ENCODE measurements at places on chromosomes 5 and 9.
A peak's percentile ranks its signal among the peaks of the same experiment; 100 is the strongest.

- DNase-seq: no peak
These were observed 14.0 kb downstream of the STARD4 start for GRCh38 chr5:111498346-111498745.

- DNase-seq: no peak
These were observed 126.7 kb downstream of the PRKACG start for GRCh38 chr9:68887232-68887631.

GRCh38 chr5:129245489-129245888 is 150.9 kb downstream of the ISOC1 start:
- DNase-seq: no peak

GRCh38 chr9:93540305-93540704 is 36.1 kb upstream of the PHF2 start:
- no peak for DNase-seq

GRCh38 chr5:73339711-73340110 is 108.9 kb downstream of the FOXD1 start:
- DNase-seq: no peak

- no peak for DNase-seq
These were observed 16.3 kb downstream of the FABP6 start for GRCh38 chr5:160245506-160246086.

DNA sequence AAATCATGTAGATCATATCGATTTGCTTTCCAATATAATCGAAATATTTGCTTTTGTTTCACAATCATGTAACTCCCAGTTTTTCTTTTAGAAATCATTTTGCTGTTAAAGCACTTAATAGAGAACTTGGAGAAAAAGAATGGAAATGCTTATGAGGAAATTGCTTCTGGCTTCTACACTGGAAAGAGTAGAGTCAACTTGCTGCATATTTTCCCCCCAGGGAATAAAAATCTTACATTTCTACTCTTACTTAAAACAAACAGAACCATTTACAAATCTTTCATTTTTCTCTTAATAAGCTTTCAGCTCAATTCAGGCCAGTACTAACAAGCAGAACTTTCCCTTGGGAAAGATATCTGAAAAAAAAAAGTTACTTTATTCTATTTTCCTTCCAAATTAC is 312.0 kb downstream of the CHSY3 start:
- no peak for DNase-seq

- no peak for DNase-seq
These were observed 285.8 kb upstream of the MEF2C start for GRCh38 chr5:89168766-89169165.

DNA sequence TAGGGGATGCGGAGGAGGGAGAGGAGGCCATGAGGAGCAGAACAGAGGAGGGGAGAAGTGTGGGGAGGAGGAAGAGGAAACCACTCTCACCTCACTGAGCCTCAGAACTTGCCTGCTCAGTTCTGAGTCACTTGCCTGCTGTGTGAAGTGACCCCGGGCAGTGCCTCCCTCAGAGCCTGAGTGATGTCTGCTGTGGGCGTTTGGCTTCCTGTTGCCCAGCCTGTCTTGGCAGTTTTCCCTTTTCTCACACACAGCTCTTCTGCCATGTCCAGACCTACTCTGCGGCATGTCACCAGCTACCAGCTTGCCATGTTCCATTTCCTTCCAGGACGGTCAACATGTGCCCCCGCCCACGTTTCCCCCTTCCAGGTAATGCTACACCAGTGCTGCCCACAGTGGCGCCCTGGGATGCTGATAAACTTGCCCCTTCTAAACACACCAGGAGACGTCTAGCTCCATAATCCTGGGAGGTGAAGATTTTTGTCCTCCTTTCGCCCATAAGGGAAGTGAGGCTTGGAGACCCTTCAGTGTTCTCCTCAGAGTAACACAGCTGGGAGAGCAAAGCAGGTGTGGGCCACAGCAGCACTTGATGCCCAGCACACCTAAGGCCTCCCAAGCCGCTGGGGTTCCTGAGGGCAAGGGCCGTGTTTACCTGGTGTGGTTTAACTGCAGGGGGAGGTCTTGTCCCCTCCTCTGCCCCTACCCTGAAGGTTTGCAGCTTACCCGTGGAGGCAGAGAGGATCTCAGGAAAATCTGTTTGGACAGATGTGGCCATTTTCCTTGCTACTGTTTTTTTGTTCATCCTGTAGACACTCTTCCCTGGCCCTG is 63.8 kb upstream of the RNF130 start:
- peak; percentile 26 for DNase-seq

- no peak for DNase-seq
These were observed 4.2 kb upstream of the NR5A1 start for GRCh38 chr9:124511426-124511840.

DNA sequence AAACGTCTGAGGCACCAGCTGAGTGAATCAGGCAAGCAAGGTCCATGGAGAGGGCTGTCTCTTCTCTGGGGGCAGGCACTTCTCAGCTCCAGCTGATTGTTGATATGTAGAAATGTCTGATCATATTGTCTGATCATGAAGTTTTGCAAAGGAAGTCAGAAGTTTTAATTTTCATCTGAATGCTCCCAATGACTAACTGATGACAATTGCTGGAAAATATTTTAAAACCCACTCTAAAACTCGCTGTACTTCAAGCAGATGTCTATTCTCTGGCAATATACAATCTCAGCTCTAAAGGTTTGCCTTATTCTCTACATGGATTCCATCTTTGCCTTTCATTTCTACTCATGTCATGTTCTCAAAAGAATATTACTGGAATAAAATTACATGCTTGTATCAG is 12.7 kb downstream of the PLK2 start:
- DNase-seq: no peak

DNA sequence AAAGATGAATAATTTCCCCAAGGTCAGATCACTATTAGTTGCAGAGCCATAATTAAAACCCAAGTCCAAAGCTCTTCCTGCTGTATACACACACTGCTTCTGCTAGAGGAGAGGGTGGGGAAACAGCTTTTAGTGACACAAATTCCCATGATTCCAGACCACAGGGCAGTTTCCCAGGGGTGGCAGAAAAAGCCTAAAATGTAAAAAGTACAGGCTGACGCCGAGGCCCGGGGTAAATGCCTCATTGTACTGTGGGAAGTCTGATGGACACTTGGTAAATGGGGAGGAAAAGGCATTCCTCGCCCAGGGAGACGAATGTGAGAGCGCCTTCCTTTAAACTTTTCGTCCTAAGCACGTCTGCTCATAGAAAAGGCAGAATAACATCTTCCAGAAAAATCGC is 65.7 kb downstream of the DENND1A start:
- DNase-seq: no peak

DNA sequence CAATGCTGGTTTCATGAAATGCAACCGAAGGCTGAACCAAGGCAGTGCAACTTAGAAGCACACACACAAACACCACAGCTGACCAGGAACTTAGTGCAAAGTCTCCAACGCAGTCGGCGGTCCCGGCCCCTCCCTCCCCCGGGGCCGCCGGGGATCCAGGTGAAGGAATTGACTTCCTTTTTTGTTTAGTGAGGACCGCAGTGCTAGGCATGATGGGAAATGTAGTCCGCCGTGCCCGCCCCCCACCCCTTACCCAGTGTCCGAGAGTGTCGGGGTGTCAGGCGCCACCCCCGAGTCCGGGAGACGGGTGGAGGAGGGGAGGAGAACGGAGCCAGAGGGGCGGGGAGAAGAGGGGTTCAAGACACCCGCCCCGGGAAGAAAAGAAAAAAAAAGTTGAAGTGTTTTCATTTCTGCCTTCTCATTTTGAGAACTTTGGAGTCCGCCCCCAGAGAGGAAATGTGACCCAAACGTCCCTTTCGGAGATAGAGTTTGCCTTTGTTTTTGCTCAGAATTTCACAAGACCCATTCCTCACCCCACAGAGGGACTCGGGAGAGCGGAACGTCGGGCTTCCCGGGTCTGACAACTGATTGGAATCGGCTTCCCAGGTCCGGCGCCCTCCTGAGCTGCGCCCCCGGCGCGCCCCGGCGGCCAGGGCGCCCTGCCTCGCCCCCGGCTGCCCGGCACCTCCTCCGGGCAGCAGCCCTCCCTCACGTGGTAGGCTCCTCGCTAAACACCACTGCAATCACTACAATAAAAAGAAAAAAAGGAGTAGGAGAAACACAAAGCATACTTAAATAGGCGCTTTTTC is 2.0 kb downstream of the IER5L start:
- DNase-seq: no peak

DNA sequence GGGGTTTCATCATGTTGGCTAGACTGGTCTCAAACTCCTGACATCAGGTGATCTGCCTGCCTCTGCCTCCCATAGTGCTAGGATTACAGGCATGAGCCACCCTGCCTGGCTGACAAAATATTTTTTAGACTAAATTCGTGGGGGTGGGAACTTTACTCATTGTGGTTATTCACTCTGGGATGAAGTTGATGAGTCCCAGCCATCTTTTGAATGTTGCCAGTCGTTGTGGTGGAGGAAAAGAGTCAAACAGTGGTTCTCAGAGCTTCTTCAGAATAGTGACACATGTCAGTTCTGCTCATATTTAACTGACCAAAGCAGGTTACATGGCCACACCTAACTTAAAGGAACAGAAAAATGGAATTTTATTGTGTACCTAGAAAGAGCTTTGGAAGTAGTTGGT is 6.9 kb downstream of the SREK1 start:
- no peak for DNase-seq
